ENCODE measurements at places on chromosomes 7 and 10.

- no peak for DNase-seq
Observed at GRCh38 chr7:31776616-31777015, 89.6 kb downstream of the PPP1R17 start.

GRCh38 chr10:123560301-123561140 lies 105.6 kb upstream of the GPR26 start:
- no peak for DNase-seq

DNA sequence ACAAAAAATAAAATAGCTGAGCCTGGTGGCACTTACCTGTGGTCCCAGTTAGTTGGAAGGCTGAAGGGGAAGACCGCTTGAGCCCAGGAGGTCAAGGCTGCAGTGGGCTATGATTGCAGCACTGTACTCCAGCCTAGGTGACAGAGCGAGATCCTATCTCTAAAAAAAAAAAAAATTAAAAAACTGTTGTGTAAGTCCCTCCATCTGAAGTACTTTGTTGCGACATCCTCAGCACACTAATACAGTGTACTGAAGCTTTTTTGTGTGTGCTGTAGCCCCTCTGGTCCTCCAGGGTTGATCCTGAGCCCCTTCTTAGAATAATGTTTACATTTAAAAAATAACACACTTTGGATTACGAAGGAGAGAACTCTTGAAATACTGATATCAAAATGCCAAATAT lies 71.3 kb downstream of the PFKFB3 start:
- no peak for DNase-seq

DNA sequence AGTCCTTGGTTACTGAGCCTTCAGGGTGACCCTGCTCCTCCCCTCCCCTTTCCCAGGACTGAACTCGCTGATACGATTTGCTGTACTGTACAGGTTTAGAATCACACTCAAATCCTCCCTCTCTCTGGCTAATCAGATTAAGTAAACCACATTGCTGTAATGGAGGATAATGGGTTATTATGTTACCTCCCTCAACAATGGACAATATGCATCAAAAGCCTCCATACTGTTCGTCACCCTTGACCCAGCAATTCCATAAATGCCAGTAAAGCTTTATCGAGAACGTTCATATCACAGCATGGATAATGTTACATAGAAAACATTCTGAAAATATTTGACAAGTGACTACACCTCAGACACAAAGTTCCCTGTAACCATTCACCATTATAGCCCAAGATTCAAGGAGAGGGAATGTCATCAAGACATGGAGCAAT lies 61.7 kb downstream of the FAM107B start:
- no peak for DNase-seq

DNA sequence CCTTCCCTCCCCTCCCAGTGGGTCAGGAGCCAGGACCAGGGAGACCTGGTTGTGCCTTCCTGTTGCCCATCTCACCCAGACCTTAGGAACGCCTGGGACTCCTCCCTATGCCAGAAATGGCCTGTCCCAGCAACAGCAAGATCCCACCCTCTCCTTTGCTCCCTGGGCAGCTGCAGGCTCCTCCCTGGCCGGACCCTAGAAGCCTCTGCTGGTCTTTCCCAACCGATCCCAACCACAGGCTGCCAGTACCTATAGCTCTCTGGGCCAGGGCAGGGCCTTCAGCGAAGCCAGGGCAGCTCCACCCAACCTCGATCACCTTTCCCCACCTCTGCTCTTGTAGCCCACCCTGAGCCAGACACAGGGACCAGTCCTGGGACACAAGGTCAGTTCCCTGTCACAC lies 21.9 kb downstream of the LDB3 start:
- no peak for DNase-seq

GRCh38 chr10:36574207-36574606 lies 551.2 kb upstream of the ANKRD30A start:
- DNase-seq: no peak

GRCh38 chr7:98133621-98134303 lies 27.1 kb downstream of the LMTK2 start:
- DNase-seq: no peak

DNA sequence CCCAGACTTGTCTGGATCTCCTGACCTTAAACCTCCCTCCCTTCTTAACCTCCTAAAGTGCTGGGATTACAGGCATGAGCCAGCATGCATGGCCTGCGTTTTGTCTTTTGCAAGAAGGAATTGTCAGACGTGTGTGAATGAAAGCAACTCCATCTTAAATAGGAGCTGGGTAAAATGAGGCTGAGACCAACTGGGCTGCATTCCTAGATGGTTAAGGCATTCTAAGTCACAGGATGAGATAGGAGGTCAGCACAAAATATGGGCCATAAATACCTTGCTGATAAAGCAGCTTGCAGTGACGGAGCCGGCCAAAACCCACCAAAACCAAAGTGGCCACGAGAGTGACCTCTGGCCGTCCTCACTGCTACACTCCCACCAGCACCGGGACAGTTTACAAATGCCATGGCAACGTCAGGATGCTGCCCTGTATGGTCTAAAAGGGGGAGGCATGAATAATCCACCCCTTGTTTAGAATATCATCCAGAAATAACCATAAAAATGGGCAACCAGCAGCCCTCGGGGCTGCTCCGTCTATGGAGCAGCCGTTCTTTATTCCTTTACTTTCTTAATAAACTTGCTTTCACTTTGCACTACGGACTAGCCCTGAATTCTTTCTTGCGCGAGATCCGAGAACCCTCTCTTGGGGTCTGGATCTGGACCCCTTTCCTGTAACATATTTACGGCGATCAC lies 41.2 kb upstream of the SDK1 start:
- DNase-seq: no peak

GRCh38 chr10:28580825-28581224 lies 47.9 kb downstream of the WAC start:
- DNase-seq: no peak

GRCh38 chr7:28041508-28042314 lies 138.9 kb downstream of the JAZF1 start:
- DNase-seq: no peak

DNA sequence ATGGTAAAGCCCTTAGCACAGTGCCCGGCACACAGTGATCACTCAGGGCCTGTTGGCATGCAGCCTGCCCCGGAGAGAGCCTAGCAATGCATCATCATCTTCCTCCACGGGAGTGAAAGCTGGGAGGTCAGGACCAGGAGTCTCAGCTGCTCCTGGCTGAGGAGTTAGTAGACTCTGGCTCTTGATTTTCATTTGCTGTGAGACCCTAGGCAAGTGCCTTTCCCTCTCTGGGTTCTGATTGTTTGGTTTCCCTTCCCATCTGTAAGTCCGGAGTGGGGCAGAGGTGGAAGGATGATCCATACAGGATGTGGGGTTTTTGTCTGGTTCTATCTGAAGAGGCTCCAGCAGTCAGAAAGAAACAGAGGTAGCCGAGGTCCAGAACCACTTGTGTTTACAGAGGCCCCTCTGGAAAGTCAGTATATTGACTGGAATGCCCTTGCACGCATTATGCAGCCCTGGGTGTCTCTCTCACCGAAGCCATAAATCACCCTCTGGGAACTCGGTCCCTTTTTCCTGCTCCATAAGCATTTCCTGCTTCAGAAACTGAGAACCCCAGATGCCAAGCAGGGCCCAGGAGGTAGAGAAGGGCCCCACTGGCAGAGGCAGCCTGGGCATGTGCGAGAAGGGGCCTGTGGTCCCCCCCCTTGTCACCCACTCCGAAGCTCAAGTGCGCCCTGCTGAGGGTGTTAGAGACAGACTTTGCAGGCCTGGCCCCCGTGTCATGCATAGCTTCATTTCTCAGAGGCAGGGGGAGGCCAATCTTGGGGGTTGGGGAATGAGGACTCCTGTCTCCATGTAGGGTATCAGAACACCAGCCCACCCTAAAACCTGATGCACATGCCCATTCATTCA lies 8.5 kb downstream of the UNC5B start:
- no peak for DNase-seq

- no peak for DNase-seq
Observed at GRCh38 chr7:8114175-8114574, 145.6 kb downstream of the GLCCI1 start.

DNA sequence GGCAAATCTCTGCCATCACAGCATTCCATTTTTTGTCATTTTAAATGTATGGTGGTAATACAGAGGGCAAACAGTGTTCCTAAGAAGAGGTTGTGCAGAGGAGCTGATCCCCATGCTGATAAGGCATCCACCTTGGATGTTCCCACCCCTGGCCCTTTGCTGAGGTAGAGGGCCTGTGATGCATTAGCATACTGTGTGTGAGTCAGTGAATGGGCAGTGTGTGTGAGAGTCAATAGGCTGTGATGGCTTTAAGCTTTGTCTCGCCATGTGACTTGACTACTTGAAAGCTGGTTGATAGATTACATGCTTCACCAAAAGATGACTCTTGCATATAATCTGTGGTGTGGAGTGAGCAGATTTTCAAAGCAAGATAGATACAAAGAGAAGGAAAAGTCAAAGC lies 81.3 kb downstream of the INSYN2A start:
- no peak for DNase-seq

DNA sequence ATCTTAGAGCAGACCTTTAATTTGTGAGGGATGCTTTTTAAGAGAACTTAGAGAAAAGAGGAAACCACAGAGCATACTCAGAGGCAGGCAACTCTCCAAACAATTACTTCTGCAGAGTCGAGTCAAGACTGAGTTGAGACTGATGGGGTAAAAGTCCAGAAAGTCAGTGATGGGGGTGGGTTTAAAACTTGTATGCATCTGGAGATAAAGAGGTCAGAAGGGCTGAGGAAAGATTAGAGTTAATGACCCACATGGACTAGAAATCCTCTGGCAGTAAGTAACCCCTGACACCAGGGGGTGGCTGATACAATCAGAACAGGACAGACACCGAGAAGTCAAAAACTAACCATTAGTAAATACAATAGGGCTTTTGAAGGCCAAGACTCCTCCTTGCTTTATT lies 42.4 kb upstream of the SEPTIN7 start:
- no peak for DNase-seq

DNA sequence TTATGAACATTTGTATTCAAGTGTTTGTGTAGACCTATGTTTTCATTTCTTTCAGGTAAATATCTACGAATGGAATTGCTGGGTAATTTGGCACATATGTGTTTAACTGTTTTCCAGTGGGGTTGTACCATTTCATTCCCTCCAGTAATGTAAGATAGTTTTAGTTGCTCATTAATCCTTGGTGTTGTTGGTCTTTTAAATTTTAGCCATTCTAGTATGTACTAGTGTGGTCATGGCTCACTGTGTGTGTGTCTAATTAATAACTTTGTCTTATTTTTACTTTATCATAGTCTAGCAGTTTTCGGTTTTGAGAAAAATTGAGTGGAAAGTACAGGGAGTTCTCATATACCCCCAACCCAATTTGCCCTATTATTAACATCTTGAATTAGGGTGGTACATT lies 278.8 kb downstream of the CAMK1D start:
- DNase-seq: no peak

DNA sequence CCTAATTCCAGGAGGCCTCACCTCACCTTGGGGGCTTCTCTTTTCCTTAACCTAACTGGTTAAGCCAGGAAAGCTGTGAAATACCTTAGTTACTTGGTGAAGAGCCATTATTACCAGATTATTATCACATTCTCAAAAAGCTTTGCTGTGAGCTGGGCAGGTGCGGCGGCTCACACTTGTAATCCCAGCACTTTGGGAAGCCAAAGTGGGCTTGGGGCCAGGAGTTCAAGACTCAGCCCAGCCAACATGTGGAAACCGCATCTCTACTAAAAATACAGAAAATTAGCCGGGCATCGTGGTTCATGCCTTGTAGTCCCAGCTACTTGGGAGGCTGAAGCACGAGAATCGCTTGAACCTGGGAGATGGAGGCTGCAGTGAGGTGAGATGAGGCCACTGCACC lies 102.4 kb upstream of the KLF6 start:
- DNase-seq: no peak

DNA sequence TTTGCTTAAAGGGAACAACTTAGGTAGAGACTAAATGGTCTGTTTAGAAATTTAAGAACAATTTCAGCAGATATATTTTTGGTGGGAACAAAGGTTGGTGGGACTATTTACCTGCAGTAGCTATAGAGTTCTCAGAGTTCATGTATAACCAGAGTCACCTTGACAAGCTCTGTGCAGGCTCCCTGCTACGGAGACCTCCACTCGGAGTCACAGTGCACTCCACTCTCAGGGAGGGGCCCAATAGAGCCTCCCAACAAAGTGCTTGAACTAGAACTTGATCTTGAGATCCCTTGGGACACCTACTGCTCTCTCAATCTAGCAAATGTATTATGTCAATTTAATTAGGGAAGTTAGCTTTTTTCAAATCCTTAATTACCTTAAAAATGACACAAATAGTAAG lies 2.3 kb downstream of the MYPN start:
- no peak for DNase-seq

GRCh38 chr10:43408331-43408709 lies 666 bp downstream of the HNRNPF start:
- no peak for DNase-seq

DNA sequence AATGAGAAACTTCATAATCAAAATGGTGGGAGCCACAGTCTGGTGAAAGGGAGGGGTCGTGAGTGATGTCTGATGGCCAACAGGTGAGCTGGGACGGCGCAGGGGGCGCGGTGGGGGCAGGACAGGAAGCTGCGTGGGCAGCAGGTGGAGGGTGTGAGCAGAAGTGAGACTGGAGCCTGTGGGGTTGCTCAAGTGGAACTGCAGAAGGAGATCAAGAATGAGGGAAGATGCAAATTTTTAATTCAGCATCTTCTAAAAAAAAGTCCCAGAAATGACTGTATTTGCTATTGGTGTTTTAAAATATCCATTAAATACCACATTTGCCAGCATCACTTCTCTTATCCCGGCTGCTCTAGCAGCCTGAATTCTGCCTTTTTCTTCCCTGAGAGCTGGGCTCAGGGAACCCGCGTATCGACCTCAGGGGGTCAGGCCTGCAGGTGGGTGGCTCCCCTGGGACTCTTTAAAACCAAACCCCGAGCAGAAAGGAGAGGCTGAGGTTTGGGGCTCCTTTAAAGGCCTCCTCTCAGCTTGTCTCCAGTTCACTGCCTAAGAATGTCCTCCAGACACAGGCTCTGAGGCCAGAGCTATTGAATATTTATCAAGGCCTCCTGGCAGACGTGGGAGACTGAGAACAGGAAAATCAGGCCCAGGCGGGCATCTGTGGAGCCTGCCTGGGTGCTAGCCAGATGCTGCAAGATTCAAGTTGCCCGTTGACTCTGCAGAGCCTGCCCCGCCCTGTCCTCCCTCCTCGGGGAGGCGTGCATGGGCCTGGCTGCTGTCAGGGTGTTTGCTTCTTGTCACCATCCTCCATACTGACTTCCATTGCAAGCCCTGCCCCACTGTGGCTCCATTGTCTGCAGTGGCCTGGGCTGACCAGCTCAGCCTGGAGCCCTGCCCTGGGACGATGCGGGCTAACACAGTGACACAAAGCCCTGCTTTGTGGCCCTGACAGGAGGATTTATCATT lies 53.9 kb downstream of the SYPL1 start:
- peak; percentile 61 for DNase-seq

DNA sequence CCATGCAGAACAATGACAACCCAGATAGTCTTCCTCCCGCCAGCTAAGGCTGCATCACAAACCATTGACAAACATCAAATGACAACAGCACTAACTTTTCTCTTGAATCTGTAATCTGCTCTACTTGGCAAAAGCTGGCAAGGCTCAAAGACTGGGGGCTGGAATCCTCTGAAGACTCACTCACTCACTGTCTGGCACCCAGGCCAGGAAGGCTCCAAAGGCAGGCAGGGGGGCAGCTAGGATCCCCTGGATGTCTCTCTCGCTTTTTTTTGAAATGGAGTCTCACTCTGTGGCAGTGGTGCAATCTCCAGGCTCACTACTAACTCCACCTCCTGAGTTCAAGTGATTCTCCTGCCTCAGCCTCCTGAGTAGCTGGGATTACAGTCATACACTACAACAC lies 159.7 kb upstream of the GPR26 start:
- no peak for DNase-seq

- no peak for DNase-seq
Observed at GRCh38 chr10:26412932-26413331, 25.2 kb upstream of the APBB1IP start.

GRCh38 chr7:47442605-47442865 lies 139.4 kb downstream of the TNS3 start:
- DNase-seq: no peak

Measured in NCI-H1105 treated with DMSO at 0.1 percent for 48 hours (cell line).